NCI-H345 (cell line): ENCODE measurements at places on chromosomes 13 and 19.

- peak; percentile 60 for DNase-seq
These were observed 621 bp downstream of the FBL start for GRCh38 chr19:39845584-39845932.

DNA sequence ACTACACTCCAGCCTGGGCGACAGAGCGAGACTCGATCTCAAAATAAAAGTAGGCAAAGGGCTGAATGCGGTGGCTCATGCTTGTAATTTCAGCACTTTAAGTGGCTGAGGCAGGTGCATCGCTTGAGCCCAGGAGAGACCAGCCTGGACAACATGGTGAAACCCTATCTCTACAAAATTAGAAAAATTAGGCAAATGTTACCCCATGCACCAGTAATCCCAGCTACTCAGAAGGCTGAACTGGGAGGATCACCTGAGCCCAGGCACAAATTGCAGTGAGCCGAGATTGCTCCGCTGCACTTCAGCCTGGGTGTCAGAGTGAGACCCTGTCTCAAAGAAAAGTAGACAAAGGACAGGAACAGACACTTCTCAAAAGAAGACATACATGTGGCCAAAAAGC lies 9.9 kb upstream of the LGALS13 start:
- no peak for DNase-seq

GRCh38 chr13:40383132-40383531 lies 283.3 kb downstream of the FOXO1 start:
- no peak for DNase-seq

DNA sequence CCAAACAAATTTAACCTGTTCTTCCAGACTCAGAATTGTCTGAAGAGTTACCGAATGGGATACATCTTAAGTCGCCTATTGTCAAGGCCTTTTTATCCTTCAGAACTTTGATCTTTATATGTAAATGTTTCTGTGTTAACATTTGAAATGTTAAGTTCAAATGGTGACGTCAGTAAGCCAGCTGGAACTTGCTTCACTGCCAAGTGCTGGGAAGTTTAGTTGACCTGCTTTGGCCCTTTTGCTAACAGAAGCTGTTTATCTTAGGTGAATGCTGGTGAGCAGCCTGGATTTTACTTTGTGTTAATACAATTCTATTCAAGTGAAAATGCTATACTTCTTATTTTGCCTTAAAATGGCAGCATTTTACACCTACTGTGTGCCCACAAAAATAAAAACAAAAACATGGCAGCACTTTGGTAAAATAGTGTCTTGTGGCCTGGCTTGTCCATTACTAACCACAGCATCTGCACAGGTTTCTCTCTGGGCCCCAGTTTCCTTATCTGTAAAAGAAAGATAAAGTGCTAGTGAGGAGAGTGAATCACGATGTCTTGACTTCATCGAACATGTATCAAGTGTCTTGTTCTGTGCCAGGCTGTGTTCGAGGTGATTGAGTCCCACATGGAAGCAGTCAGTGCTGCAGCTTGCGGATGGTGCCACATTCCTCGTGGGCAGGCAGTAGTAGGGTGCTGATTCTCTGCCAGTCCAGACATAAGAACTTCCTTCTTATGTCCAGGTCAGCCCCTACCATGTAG lies 2.2 kb downstream of the NAXD start:
- no peak for DNase-seq

- DNase-seq = no peak
These were observed 126.6 kb upstream of the UFM1 start for GRCh38 chr13:38223089-38223488.

DNA sequence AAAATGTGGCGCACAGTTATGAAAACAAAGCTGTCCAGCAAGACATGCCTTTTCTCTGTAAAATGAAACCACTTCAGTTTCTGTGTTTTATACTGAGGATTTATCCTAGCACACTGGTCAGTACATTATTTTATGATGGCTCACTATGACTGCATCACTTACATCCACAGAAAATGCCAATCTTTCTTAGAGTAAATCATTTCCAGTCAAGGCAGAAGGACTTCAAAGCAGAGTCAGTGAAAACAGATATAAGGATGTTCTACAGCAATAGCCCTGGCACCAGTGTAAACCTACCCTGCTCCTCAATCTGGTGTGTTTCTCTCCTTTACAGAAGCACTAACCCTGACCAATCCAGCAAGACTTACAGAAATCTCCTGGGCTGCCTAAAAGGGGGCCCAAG lies 473.5 kb downstream of the GPC6 start:
- DNase-seq = no peak

DNA sequence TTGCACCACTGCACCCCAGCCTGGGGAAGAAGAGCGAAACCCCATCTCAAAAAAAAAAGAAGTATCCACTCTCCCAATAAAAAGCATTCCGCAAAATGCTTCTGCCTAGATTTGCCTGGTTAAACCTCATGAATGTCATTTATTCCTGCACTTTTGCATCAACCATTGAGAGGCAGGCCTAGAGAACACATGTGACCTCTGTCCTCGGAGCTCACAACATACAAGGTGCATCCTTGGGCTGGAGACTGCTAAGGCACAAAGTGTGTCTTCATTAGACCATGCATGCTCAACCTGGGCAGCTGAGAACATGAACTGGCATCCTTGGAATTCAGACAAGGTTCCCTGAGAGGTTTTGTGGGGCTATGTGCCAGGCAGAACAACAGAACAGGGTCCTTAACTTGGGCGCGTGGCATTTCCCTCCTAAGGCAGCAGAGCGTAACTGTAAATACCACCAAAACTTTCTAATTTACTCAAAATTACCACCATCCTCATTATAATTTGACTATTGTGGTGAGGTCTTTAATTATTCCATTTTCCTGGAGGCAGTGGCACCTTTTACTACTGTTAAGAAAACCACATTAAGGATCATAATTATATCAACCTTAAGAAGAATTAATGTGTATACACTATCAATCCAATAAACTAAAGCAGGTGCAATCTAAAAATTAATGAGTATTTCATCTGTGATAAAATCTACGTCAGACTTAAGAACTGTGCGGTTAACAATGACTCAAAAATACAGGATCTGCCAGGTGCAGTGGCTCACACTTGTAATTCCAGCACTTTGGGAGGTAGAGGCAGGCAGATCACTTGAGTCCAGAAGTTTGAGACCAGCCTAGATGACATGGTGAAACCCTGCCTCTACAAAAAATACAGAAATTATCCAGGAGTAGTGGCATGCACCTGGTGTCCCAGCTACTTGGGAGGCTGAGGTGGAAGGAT lies 13.8 kb downstream of the RCBTB1 start:
- no peak for DNase-seq

DNA sequence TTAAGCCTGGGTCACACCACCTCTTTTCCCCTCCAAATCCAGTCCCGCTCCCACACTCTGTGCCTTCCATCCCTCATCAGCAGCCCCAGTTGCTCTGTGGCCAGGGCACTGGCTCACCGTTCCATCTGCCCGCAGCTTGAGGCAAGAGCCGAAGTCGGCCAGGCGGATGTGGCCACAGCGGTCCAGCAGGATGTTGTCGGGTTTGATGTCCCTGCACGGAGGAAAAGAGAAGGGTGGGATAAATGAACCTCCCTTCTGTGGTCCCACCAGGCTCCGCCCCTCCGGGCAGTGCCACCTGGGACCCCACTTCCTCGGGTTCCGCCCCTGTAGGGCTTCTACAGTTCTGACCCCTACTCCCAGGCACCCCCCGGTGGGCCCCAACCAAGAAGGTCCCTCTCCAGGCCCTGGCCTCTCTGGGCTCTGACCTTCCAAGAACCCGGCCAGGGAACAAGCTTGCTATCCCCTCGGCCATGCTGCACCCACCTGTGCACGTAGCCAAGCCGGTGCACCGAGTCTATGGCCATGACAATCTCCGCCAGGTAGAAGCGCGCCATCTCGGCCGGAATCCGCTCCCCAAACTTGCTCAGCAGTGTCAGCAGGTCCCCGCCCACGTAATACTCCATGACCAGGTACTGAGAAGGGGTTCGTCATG lies 4.2 kb downstream of the DMPK start:
- DNase-seq = no peak

GRCh38 chr19:14550201-14550754 lies 20.9 kb downstream of the TECR start:
- peak; percentile 9 for DNase-seq

DNA sequence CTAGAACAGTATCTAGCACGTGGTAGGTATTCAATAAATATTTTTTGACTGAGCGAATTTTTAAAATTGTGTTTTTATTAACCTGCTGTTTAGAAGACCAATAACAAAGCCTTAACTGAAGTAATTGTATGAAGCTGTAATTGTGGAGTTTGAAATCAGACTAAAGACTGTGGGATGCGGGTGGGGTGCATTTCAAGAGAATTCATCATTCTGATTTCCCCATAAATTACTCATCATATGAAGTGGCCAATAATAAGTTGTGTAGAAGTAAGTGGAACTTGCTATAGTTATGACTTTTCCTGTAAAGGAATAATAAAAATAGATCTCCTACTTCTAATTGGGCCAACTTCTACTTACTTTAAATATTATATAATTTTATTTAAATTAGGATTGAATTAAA lies 449.3 kb downstream of the PCDH9 start:
- no peak for DNase-seq

GRCh38 chr19:4362101-4362828 lies 18.9 kb downstream of the MPND start:
- no peak for DNase-seq

GRCh38 chr13:97302611-97303010 lies 80.5 kb downstream of the MBNL2 start:
- DNase-seq = no peak

GRCh38 chr13:23320926-23321534 lies 112.5 kb downstream of the SACS start:
- DNase-seq = no peak

GRCh38 chr13:63910511-63910910 lies 2494.9 kb upstream of the PCDH20 start:
- no peak for DNase-seq

DNA sequence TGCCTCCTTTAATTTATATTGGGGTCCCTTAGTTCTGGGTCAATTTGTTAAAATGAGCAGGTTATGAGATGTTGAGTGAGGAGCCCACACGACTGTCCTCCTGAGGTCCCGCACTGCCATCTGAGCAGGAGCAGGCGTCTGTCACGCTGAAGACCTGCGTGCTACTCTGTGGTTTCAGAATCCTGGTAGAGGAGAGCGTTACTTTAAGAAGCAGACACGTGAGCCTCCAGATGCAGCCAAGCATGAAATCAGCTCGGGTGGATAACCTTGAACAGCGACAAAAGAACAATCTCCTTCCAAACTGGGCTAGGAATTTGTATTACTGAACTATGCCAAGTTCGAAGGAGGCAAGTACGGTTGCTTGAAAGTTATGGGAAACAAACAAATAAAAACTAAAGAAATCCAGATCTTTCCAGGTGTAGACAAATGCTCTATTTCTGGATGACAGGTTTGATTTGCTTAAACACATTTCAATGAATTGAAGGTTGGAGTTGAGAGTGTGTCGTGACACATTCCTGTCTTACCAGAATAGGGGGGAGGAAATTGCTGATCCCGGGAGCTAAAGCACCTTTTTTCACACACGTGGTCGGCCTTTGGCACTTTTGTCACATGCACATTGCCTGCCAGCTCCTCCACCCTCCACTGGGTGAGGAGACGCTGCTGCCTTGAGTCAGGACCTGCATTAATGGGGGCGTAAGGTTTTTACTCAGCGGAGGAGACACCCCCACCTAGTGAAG lies 945.5 kb upstream of the SLC10A2 start:
- DNase-seq = no peak

- no peak for DNase-seq
These were observed 42.7 kb upstream of the MIR17HG start for GRCh38 chr13:91304741-91305140.

DNA sequence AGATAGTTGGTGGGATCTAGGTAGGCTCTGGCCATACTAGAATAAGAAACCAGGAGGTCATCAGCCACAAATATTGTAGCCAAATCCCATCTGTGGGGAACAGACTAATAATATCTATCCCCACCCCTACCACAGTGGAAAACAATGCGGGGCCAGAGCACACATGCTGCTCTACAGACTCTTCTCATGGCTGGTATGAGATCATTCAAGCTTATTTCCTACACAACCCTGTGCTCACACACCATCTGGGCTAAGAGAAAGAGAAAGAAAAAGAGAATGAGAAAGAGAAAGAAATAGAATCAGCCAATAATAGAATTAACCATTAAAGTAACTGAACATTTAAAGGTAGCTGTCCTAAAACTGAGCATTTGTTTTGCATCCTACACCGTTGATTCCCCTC lies 1268.4 kb upstream of the SPRY2 start:
- DNase-seq = no peak

GRCh38 chr13:53144826-53145225 lies 116.2 kb downstream of the OLFM4 start:
- no peak for DNase-seq

GRCh38 chr13:99506634-99507033 lies 5.4 kb downstream of the TM9SF2 start:
- no peak for DNase-seq

DNA sequence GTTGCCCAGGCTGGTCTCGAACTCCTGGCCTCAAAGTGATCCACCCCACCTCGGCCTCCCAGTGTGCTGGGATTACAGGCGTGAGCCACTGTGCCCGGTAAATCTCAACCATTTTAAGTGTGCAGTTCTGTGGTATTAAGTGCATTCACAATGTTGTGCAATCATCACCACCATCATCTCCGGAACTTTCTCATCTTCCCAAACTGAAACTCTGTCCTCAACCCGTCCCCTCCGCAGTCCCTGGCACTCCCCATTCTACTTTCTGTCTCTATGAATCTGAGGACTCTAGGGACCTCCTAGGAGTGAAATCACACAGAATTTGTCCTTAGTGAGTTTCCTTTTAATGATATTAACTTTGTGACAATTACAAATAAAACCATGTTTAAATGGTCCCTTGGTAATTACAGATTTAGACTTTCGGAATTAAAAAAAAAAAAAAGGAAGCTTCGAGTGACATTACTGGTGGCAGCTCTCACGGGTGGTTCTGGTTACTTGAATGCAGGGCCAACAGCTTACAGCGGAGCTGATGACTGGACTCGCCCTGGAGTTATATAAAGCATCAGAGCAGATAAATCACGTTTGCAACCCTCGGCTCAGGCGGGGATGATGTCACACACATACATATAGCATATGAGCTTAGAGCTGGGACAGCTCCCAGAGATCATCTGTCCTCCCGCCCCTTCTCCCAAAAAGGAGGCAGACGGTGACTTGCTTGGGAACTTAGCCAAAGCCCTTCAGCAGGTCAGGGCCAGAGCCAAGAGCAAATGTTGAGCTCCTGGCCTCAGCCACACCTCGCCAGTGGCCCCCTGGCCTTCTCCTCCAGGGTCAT lies 89.8 kb downstream of the ZNF557 start:
- peak; percentile 19 for DNase-seq
